ENCODE measurements at places on chromosomes 6 and 20. TPM values are rescaled to one million over a fixed set of nuclear protein-coding genes. Genes with fewer than 3 reads are reported as not detected.

The SLC17A3 gene
- total RNA-seq = not detected

DNA sequence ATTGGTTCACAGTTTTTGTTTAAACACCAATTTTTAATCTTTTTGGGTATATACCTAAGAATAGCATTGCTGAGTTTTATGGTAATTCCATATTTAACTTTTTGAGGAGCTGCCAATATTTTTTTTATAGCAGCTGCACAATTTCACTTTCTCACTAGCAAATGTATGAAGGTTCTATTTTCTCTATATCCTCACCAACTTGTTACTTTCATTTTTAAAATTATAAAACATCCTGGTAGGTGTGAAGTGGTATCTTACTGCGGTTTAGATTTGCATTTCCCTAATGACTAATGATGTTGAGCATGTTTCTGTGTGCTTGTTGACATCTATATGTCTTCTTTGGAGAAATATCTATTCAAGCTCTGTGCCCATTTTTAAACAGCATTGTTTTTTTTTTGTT, 452.1 kb downstream of the GRIK2 start:
- H3K4me3 ChIP-seq = no peak overlapping the region
- no peak for DNase-seq
- no peak overlapping the region for H3K27ac ChIP-seq
- H3K27me3 ChIP-seq = no peaks in the 10 kb centered on the region

- peaks cover 16% of the 10 kb centered on the region for H3K27me3 ChIP-seq
- H3K27ac ChIP-seq = no peak overlapping the region
- DNase-seq = no peak
- H3K4me1 ChIP-seq = peaks cover 35% of the 10 kb centered on the region
- no peaks in the 10 kb centered on the region for H3K36me3 ChIP-seq
Measured at GRCh38 chr6:158517581-158517980, 42.3 kb upstream of the TMEM181 start.

The SEL1L2 gene
- not detected for total RNA-seq

- no peak overlapping the region for H3K4me3 ChIP-seq
- H3K4me1 ChIP-seq = no peaks in the 10 kb centered on the region
- H3K27me3 ChIP-seq = no peaks in the 10 kb centered on the region
- no peak for DNase-seq
- peaks cover 4% of the 10 kb centered on the region for H3K36me3 ChIP-seq
Measured at GRCh38 chr6:61909486-61909885, 376.5 kb downstream of the KHDRBS2 start.

- H3K4me3 ChIP-seq = no peak overlapping the region
- H3K27me3 ChIP-seq = peaks cover 5% of the 10 kb centered on the region
- H3K4me1 ChIP-seq = no peaks in the 10 kb centered on the region
- H3K27ac ChIP-seq = no peak overlapping the region
- H3K36me3 ChIP-seq = no peaks in the 10 kb centered on the region
- no peak for DNase-seq
Measured at GRCh38 chr20:17794400-17794799, 94.6 kb downstream of the BANF2 start.

The EDN1 gene
- total RNA-seq = 0.20 TPM

The RNF182 gene
- total RNA-seq = not detected

The KHDC1 gene
- total RNA-seq = 3.7 TPM

DNA sequence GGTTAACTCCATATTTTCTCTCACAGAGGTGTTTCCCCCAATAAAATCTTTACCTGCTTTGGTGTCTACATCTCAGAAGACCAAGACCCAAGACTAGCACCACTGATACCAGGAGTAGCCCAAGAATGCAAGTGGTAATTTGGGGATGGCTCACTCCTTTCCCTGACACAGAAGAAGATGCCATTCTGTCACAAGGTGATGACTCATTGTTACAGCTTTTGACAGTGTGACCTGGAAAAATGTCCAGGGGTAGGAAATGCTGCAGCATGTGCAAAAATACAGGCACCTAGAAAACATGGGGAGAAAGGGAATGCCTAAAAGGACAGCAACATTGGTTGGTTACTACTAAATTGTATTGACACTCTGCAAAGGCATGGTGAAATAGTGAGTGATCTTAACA, 254.0 kb upstream of the GJE1 start:
- peaks cover 11% of the 10 kb centered on the region for H3K36me3 ChIP-seq
- DNase-seq = no peak
- no peak overlapping the region for H3K4me3 ChIP-seq
- H3K27ac ChIP-seq = no peak overlapping the region

DNA sequence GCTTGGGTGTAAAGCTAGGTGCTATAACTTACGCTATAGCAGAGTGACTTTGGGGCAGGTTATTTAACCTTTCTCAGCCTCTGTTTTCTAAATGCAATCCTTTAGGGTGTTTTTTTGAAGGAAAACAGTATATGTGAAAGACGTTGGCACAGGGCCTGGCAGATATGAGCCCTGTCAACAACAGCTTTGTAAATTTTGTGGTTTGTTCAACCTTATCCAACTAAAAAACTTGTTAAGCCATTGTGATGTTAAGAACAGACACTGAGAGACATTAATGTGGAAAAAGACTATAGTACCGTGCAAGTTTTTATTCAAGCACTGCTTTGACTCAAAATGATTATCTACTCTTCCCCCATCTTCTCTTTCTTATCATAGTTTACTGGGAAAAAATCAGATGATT, 8.2 kb downstream of the HECA start:
- H3K4me1 ChIP-seq = peaks cover 73% of the 10 kb centered on the region
- H3K4me3 ChIP-seq = peak overlapping the region; percentile 74
- DNase-seq = no peak
- H3K27ac ChIP-seq = peak overlapping the region; percentile 83
- no peaks in the 10 kb centered on the region for H3K36me3 ChIP-seq

The GGT7 gene
- total RNA-seq = 4.0 TPM

The RWDD1 gene
- 36.5 TPM for total RNA-seq

- H3K4me3 ChIP-seq = no peak overlapping the region
- no peak overlapping the region for H3K27ac ChIP-seq
- DNase-seq = no peak
- no peaks in the 10 kb centered on the region for H3K36me3 ChIP-seq
- H3K27me3 ChIP-seq = peaks cover 25% of the 10 kb centered on the region
- no peaks in the 10 kb centered on the region for H3K4me1 ChIP-seq
Measured at GRCh38 chr20:24637087-24637486, 167.7 kb downstream of the SYNDIG1 start.

The WDR27 gene
- 59.1 TPM for total RNA-seq

GRCh38 chr6:165599121-165599520, 63.9 kb downstream of the PDE10A start:
- H3K4me3 ChIP-seq = no peak overlapping the region
- H3K27ac ChIP-seq = no peak overlapping the region
- H3K4me1 ChIP-seq = no peaks in the 10 kb centered on the region
- no peaks in the 10 kb centered on the region for H3K27me3 ChIP-seq
- H3K36me3 ChIP-seq = no peaks in the 10 kb centered on the region

- no peak for DNase-seq
- H3K4me3 ChIP-seq = no peak overlapping the region
- no peaks in the 10 kb centered on the region for H3K4me1 ChIP-seq
Measured at GRCh38 chr6:93964321-93964720, 545.0 kb upstream of the EPHA7 start.

DNA sequence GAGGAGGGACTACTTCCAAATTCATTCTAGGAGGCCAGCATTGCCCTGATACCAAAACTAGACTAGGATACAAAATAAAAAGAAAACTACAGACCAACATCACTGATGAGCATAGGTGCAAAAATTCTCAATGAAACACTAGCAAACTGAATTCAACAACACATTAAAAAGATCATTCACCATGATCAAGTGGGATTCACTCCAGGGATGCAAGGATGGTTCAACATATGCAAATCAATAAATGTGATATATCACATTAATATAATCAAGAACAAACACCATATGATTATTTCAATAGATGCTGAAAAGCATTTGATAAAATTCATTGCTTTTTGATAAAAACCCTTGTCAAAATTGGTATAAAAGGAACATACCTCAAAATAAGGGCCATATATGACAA, 10.2 kb downstream of the PGBD1 start:
- H3K27me3 ChIP-seq = peaks cover 2% of the 10 kb centered on the region
- DNase-seq = no peak
- H3K36me3 ChIP-seq = no peaks in the 10 kb centered on the region
- H3K27ac ChIP-seq = no peak overlapping the region
- H3K4me1 ChIP-seq = no peaks in the 10 kb centered on the region

- H3K27ac ChIP-seq = no peak overlapping the region
- H3K4me3 ChIP-seq = no peak overlapping the region
- no peaks in the 10 kb centered on the region for H3K4me1 ChIP-seq
- peaks cover under 1% of the 10 kb centered on the region for H3K36me3 ChIP-seq
Measured at GRCh38 chr6:56433119-56433518, 185.7 kb upstream of the COL21A1 start.

DNA sequence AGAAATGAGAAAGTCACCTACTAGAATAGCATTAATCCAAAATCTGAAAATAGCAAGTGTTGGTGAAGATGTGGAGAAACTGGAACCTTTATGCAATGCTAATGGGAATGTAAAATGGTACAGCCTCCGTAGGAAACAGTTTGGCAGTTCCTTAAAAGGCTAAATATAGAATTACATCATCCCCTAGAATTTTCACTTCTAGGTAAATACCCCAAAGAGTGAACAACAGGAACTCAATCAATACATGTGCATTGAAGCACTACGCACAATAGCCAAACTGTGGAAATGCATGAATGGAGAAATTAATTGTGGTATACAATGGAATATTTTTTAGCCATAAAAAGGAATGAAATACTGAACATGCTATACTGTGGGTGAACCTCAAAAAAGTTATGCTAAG, 982.0 kb upstream of the FLRT3 start:
- peaks cover 9% of the 10 kb centered on the region for H3K36me3 ChIP-seq
- no peaks in the 10 kb centered on the region for H3K4me1 ChIP-seq
- no peak overlapping the region for H3K27ac ChIP-seq
- no peak for DNase-seq
- H3K4me3 ChIP-seq = no peak overlapping the region

The POLR3F gene
- 15.2 TPM for total RNA-seq

DNA sequence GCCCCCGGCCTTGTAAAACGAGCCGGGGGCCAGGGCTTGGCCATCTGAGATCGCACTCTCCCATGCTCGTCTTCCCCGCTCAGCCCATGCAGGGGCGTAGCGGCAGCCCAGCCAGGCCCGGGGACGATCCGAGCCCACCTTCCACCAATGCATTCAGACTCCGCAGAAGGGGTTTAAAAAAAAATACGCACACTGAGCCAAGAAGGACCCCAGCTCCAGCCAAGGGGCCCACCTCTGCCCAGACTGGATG, 320 bp downstream of the GSTA4 start:
- H3K4me1 ChIP-seq = peaks cover 37% of the 10 kb centered on the region
- DNase-seq = no peak
- H3K27me3 ChIP-seq = peaks cover 7% of the 10 kb centered on the region
- H3K36me3 ChIP-seq = no peaks in the 10 kb centered on the region

- DNase-seq = no peak
- no peaks in the 10 kb centered on the region for H3K36me3 ChIP-seq
- no peaks in the 10 kb centered on the region for H3K4me1 ChIP-seq
- no peak overlapping the region for H3K27ac ChIP-seq
Measured at GRCh38 chr6:47047097-47047478, 5.0 kb upstream of the ADGRF1 start.

The SRMS gene
- total RNA-seq = not detected

DNA sequence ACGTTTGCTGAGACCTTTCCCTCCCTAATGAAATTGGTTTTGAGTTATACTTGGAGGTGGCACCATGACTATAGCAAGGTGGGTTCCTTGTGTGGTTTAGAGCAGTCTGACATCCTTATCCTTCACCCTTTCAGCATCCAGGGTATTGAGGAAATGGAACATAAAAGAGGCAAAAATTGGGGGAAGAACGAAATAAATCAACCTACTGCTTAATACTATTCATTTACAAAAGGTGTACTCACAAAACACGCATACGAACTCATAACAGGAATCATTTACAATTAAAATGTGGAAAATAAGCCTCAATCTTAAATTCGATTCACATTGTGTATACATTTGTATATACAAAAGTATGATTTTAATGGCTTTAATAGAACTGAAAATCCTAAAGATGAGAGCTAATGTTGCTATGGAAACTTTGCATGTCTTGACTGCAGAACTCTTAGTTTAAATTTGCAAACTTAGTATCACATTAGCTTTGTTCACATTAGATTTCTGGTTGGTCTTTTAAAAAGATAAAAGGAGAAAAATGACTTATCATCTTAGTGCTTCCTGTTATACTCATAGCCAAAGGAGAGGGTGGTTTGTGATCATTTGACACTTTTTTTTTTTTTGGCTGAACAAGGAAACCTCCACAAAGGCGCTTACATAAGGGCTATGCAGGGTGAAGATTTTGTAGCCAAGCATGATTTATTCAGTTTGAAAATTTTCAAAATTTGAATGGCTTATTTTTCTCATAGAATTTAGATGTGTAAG, 76.1 kb upstream of the ATXN1 start:
- peaks cover 51% of the 10 kb centered on the region for H3K4me1 ChIP-seq
- peak overlapping the region; percentile 75 for H3K27ac ChIP-seq
- H3K27me3 ChIP-seq = peaks cover 3% of the 10 kb centered on the region
- DNase-seq = no peak
- no peaks in the 10 kb centered on the region for H3K36me3 ChIP-seq
- H3K4me3 ChIP-seq = peak overlapping the region; percentile 78

DNA sequence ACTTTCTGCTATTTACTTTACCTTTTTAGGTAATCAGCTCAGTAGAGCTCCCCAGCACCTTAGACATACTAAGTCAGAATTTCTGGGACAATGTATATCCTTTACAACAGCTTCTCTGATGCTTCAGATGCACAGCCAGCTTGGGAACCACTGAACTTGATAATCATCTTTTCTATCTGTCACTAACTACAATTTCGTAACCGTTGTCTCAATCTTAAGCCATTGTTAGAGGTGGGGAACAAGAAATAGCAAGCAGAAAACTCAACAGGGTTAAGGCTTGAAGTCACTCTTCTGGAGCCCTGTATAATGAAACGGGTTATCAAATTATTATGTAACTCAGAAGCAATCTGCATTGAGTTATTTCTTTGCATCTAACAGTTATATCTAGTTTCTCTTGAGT, 47.1 kb downstream of the CD109 start:
- H3K4me1 ChIP-seq = no peaks in the 10 kb centered on the region
- no peaks in the 10 kb centered on the region for H3K27me3 ChIP-seq
- no peak overlapping the region for H3K27ac ChIP-seq
- H3K4me3 ChIP-seq = no peak overlapping the region
- H3K36me3 ChIP-seq = no peaks in the 10 kb centered on the region
- no peak for DNase-seq

The CALHM6 gene
- 9.6 TPM for total RNA-seq

DNA sequence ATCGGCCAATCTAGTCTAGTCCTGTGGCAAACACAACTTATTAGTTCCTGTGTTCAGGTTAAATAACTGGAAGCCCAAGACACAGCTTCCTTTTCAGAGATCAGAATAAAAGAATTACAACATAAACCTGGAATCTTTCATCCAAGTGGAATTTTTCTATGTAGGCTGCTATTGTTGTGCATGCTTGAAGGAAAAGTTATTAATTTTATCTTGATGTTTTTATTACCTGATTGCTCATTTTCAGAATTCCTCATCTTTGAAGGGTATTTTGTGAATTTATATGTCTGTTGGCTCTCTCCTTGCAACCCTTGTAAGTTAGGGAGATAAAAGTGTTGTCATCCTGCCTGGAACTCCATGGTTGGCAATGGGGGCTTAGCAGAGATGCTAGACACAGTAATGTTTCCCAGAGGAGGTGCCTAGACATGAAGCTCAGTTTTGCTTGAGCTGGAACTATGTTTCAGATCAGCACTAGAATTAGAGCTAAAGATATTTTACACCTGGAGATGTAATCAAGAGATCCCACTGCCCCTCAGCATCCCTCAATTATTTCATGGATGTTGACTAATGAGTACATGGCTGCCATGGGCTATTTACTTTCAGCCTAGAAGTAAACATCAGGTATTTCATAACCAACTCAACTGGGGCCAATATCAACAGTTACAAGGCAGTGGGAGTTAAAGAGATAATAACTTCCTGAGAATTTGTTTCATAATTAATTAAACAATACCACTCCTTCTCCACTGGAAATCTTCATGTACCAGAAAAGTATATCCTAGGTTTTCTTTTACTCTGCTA, 367.0 kb upstream of the MARCKS start:
- H3K36me3 ChIP-seq = no peaks in the 10 kb centered on the region
- no peaks in the 10 kb centered on the region for H3K4me1 ChIP-seq
- no peaks in the 10 kb centered on the region for H3K27me3 ChIP-seq
- no peak for DNase-seq
